ENCODE measurements at places on chromosomes 7 and 10.
A peak's percentile ranks its signal among the peaks of the same experiment; 100 is the strongest.

GRCh38 chr7:2138146-2138765 is 94.5 kb downstream of the MAD1L1 start:
- peak; percentile 34 for DNase-seq

DNA sequence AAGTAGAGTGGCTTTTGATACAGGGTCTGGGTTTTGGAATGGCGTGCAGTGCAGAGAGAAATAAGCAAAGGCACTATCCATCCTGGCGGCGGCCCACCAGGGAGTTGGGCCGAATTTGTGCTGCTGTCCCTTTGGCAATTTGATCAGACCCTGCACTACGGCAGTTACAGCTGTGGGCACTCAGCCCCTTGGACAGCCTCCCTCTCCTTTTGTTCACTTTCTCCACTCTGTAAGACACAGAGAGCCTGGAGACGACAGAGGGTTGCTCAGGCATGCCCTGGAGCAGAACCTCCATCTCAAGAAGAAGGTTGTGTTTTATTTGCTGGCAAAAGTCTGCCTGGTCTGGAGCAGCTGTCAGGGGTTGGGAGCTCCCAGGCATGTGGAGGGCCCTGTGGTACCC is 55.8 kb downstream of the LHPP start:
- DNase-seq: no peak

- DNase-seq: no peak
Measured at GRCh38 chr7:121109145-121109544, 120.6 kb downstream of the CPED1 start.

- no peak for DNase-seq
Measured at GRCh38 chr10:49151025-49151445, 17.2 kb upstream of the FAM170B start.

DNA sequence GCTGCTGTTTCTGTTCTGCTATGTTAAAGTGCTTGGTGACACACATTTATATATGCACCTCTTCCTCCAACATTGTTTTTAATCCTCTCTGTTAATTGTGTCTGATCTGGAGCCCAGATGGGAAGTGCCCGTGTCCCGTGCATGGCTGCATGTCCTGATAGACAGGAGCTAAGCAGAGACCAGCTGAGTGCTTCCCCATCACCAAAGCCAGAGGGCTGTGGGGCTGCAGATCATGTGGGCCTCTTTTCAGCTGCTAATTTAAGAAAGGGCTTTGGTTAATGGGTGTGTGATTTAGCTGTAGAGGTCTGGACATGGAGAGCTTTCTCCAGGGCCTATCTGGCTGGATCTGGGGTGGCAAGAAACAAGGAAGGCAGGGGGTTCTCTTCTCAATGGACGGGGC is 96.5 kb upstream of the NPS start:
- DNase-seq: no peak

- DNase-seq: no peak
Measured at GRCh38 chr10:71694567-71694968, 25.0 kb downstream of the C10orf105 start.

GRCh38 chr7:47940088-47941013 is 7.9 kb downstream of the PKD1L1 start:
- DNase-seq: no peak

DNA sequence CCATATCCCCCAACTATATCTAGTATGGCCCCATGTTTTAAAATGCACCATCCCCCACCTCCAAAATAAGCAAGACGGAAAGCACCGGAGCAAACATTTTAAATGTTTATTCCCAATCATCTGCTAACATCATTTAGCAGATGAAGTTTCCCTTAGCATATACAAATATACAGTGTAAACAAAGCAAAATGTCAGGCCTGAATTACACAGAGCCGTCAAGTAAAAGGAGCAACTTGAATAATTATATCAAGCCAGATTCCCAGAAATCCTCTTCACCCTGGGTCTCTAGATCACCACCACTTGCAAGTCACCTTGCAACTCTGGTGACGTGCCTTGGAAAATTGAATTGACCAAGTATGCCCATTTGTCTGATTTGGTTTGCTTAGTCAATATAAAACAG is 91.6 kb upstream of the COL1A2 start:
- no peak for DNase-seq

GRCh38 chr7:27176962-27177794 is 3.1 kb upstream of the HOXA10 start:
- no peak for DNase-seq

DNA sequence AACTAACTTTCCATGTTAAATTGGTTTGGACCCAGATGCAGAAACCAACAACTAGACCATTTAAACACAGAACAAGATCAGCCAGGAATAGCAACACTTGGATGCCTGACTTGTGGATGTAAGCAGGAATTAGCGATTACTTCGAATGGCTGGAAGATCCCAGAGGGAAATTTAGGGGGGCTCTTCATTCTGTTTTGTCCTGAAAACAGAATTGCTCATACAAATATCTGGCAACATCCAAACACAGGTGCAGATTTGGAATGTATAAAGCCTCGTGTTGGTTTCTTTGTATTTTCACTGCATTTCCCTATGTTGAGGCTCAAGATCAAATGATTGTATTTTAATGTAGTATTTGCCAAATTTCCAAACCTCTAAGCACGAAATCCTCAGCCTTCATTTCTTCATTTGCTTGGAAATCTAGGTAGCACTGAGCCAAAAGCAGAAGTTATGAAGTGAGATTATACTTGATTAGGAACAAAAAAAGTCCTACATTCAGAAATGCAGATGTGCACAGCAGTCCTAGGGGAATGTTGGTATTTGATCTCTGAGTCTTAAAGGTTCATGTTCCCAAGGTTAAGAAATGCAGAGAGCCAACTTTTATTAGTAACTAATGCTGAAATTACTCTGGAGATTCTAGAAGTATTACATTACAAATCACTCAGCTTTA is 248.7 kb upstream of the TCF7L2 start:
- no peak for DNase-seq

- no peak for DNase-seq
Measured at GRCh38 chr10:127434006-127434405, 115.1 kb upstream of the NPS start.

DNA sequence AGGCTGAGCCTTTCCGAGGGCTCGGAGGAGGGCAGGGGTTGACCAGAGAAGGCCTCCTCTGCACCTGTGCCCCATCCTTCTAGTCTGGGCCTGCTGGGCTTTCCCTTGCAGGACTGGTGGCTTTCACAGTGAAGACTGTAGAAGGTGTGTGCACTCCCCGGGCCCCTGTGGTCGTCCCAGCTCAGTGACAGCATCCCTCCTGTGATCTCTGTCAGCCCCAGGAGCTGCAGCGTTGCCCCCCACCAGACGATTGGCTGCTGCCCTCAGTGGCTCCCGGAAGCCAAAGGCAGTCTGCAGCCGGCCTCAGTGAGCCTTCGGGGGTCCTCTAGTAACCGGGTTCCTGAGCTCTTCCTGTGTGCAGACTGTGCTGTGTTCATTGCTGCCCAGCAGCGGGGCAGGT is 69.4 kb upstream of the EN2 start:
- DNase-seq: no peak

DNA sequence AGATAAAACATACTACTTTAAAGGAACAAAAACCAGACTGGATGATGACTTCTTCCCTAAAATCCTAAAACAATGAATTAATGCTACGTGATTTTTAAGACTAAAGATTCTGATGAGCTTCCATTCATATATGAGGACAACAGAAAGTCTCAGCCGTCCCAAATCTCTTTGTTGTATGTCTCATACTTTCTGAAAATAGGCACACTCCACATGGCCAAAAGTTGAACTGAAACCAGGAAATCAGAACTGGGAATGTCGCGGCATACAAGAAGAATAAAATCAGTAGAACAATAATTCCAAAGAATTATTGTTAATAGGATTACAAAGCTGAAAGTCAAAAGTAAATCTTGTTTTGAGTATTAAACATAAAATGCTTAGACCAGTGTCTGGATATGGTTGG is 195.4 kb upstream of the GHITM start:
- DNase-seq: no peak

DNA sequence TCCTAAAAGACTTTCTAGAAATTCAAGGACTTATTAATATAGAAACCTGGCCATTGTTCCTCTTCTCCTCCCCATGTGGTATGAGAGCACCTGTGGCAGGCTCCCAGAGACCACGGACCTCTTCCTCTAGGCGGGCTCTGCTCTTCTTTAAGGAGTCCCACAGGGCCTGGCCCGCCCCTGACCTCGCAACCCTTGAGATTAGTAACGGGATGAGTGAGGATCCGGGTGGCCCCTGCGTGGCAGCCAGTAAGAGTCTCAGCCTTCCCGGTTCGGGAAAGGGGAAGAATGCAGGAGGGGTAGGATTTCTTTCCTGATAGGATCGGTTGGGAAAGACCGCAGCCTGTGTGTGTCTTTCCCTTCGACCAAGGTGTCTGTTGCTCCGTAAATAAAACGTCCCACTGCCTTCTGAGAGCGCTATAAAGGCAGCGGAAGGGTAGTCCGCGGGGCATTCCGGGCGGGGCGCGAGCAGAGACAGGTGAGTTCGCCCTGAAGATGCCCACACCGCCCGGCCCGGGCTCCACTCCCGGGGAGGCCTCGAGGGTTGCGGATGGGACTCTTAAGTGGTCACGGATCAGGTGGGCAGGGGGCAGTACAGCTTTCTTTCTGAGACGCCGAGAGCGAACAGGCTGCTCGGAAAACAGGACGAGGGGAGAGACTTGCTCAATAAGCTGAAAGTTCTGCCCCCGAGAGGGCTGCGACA is at the start of gene SLC26A4:
Gene SLC26A4 (plus strand): TSS at position 448 of the 700 bp plus-strand sequence. CDS start 814 bp downstream, outside the sequence.
- DNase-seq: peak; percentile 13

GRCh38 chr10:26378861-26379294 is 59.3 kb upstream of the APBB1IP start:
- DNase-seq: no peak
